Small intestine (tissue), 16 donors: ENCODE measurements at places on chromosomes 16 and 17. TPM values are rescaled to one million over a fixed set of nuclear protein-coding genes. Genes with fewer than 3 reads are reported as not detected.

GRCh38 chr17:21285164-21286065 is 904 bp downstream of the MAP2K3 start:
- peak; percentile 70 for DNase-seq

DNA sequence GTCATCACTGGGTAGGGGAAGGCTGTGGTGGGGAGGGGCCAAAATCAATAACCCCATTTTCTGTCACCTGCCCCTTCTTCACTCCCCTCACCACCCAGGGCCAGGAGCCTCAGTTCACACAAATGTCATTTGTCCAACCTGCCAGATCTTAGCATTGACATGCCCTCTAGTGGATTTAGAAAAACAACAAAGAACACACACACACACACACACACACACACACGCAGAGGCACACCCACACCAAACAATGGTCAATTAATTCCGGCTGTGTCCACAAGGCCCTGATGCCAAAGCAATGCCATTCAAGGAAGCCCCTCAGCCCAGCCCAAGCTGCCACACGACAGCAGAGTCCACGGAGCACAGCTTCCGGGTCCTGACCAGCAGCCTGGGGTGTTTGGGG is 68.4 kb downstream of the NOG start:
- no peak for DNase-seq

The PRR11 gene
- polyA plus RNA-seq: 1.6 TPM

The KRT37 gene
- polyA plus RNA-seq: not detected

The CMTM2 gene
- 0.19 TPM for polyA plus RNA-seq

The RUNDC3A gene
- polyA plus RNA-seq: 1.1 TPM
